GOT3 (cell line): ENCODE measurements at places on chromosomes 13 and 19.

GRCh38 chr19:46031781-46032596 is 8.8 kb downstream of the IGFL4 start:
- DNase-seq = no peak

- no peak for DNase-seq
Observed at GRCh38 chr19:30281906-30282305, 90.3 kb upstream of the ZNF536 start.

DNA sequence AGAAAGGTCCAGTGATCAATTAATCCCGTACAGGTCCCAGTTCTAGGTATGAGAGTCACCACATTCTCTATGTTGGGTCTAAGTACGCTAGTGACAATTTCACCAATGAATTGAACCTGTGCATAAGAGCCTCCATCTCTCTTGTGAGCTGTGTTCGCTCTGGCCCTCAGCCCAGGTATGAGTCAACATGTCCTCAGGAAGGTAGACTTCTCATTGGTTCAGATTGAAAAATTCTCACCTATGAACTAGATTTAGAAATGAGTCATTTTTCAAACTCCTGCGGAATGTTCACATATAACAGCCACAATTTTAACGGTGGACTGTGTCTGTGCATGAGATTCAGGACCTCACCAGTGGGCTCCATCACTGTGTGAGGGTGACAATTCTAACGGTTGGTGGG is 12.7 kb upstream of the ZNF43 start:
- no peak for DNase-seq

DNA sequence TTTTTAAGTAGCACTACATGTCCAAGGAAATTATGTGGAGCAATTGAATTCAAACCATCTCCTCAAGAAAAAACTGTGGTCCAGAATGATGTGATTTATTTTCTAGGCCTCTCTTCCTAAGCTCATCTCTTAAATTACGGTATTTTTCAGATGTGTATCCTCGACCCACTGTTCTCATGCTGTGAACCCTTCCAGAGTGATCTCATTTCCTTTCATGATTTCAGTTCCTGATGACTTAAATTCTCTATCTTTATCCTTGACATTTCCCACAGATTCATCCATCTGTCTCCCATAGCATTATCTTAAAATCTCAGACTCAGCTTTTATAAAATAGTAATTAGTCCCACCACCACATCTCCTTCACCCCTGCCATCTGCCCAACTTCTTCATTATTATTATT is 117.6 kb upstream of the SPRY2 start:
- DNase-seq = no peak

DNA sequence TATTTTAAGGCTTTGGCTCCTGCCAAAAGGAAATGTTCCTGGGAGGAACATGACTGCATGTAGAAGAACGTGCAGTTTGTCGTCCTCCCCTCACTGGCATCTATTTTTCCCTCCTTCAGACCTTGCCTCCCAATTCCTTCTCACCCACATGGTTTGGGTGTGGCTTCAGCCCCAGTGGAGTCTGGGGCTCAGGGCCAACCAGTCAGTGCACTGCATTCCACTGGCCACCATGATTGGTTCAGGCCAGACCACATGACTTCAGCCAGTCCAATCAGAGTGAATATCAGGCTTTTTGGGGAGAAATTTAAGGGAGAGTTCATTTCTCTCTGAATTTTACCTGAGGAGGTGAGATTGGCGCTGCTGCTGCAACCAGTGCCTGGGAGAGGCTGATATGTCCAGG is 171.6 kb downstream of the ZIC5 start:
- DNase-seq = no peak

DNA sequence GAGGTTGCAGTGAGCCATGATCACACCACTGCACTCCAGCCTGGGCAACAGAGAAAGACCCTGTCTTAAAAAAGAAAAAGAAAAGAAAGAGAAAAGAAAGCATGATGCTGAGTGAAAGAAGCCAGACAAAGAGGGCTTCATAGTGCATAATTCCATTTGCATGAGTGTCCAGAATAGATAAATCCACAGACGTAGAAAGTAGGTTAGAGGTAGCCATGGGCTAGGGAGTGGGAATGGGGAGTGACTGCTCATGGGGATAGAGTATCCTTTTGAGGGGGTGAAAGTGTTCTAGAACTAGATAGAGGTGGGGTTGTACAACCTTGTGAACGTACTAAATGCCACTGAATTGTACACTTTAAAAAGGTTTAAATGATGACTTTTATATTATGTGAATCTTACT is 7.6 kb upstream of the OR1I1 start:
- DNase-seq = no peak

DNA sequence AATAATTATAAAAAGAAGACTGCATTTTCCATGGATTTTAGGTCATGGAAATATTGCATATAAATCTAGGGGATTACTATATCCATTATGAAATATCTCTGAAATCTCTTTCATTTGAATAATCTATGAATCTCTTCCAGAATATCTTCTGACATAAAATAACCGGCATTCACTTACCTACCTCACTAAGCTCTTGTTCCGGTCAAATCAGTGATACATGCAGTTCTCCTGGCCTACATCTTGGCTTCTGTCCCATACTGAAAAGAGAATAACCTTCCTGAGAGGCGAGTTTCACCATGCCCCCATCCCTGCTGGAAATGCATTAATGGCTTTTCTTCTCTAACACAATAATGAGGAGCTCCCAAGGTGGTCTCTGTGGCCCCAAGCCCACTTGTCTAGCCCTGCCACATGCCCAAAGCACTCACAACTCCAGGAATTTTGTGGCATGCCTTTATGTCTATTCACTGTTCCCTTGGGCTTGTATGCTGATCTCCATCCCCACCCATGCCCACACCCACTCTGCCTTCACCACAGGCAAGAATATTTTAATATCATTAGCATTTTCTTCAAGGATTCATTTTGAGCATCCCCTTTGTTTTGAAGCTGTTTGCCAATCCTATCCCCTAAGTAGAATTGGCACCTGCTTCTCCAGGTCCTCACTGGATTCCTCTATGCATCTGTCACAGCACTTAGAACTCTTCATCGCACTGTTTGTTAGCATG is 401.6 kb downstream of the COG6 start:
- DNase-seq = no peak

GRCh38 chr13:73608711-73609485 is 525.3 kb downstream of the KLF12 start:
- DNase-seq = no peak

DNA sequence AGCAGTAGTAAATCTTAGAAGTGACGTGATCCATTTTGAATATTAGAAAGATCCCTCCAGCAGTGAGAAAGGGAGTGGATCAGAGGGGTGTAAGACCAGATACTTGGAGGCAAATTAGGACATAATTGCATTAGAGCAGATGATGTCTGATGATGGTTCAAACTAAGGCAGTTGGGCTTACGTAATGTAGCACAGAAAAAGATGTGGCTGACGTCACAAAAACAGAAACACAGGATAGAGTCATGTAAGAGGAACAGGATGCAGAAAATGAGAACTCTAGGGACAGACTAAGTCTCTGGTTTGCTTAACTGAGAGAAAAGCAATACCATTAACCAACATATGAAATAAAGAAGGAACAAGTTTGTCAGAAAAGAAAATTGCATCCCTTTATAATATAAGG is 392.5 kb upstream of the DACH1 start:
- DNase-seq = no peak

GRCh38 chr13:81927347-81927746 is 1586.4 kb upstream of the SPRY2 start:
- no peak for DNase-seq

- DNase-seq = no peak
Observed at GRCh38 chr19:18828786-18829185, 3.0 kb upstream of the UPF1 start.

DNA sequence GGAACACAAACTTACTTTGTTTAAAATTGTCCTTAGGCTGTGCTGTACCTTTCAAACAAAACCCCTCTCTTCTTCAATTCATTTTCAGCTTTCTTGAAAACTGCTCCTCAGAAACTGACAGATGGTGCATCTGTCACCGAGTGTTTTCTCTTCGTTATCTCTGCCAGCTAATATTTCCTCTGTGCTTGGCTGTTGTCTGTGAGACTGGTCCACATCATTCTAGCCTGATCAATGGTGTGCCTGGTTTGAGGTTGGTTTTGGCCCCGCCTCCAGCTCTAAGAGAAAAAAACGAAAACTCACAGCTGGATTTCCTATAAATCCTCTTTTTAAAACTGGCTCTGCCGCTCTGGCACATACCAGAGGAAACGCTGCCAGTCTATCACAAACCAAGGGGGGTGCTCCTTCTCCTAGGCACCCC is 79.7 kb downstream of the STARD13 start:
- DNase-seq = no peak

DNA sequence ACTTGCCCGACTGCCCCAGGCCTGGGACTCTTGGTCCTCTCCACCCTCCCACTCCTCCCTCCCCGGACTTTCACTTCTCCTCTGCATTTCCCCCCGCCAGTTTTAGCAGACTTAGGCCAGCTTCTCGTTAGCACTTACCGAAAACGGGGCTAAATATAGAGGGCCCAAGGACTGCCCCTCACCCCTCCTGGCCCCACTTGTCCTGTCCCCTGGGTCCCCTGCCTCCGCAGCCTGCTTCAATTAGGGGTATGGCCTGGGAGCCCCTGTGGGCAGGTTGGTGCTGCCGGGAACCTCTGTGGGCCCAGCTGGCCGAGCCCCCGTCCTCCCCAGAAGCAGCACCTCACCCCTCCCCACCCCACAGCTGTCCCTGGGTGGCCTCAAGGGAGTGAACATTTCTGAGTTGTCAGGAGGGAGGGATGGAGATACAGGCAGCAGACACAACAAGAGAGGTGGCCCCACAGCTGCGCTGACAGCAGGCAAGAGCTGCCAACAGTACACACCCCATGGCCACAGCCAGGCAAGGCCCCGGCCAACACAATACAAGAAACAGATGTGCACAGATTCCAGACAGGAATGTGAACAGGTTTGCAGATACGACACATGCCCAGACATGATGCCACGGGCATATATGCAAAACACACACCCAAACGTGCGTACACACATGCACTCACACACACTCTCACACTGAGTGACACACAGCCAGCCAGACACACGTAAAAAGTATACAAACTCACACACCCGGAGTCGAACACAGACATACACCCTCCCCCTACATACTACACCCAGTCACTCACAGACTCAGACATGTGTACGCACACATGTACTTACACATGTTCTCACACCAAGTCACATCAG is 2.6 kb downstream of the POU2F2 start:
- no peak for DNase-seq

- DNase-seq = no peak
Observed at GRCh38 chr19:29587518-29587986, 18.5 kb upstream of the POP4 start.

GRCh38 chr19:52237771-52238400 is 31.5 kb upstream of the ZNF766 start:
- peak; percentile 27 for DNase-seq

GRCh38 chr13:80783926-80784565 is 443.1 kb upstream of the SPRY2 start:
- DNase-seq = no peak

GRCh38 chr13:93326234-93326811 is 99.7 kb downstream of the GPC6 start:
- DNase-seq = no peak

GRCh38 chr13:23231241-23231640 is 50.5 kb downstream of the SGCG start:
- no peak for DNase-seq

DNA sequence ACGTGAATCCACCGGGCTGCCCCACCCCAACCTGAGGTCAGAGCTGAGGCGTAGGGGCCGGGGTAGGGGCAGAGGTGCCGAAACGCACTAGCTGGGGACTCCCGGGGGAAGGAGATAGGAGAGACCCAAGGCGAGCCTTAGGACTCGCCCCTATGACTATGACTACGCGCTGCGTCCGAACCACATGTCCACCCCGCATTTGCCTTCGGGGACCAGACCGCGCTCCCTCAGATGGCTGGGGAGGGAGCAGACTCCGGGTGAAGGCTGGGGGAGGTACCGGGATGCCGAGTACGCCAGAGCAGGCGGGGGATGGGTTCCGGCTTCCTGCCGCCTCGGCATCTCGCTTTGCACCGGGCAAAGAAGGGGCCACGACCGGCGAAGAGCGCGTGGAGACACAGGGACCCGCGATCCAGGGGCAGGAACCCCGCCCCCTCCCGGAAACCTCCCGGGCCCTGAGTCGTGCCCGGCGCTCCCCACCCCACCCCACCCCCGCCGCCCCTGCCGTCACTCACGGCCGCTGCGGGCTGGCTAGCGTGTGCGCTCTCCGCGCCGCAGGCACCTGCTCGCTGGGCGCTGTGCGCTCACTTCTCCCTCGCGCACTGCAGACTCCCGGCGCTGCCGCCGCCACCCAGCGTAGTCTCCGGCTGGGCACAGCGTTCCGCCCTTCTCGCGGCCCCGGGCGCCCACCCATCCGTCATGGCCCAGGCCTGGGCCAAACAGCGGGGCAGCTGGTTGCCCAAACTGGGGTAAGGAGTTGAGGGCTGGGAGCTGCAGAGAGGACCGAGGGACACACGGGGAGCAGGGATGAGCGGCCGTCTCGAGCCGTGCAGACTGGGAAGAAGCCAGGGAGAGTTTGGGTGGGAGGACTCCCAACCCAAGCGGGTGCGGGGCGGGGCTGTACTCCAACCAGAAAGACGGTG is 622 bp upstream of the VSTM2B start:
- no peak for DNase-seq

- no peak for DNase-seq
Observed at GRCh38 chr13:43316946-43317353, 293.6 kb downstream of the DNAJC15 start.

- DNase-seq = no peak
Observed at GRCh38 chr13:74217811-74218210, 83.6 kb upstream of the KLF12 start.

GRCh38 chr13:99656844-99657381 is 155.6 kb downstream of the TM9SF2 start:
- DNase-seq = no peak

DNA sequence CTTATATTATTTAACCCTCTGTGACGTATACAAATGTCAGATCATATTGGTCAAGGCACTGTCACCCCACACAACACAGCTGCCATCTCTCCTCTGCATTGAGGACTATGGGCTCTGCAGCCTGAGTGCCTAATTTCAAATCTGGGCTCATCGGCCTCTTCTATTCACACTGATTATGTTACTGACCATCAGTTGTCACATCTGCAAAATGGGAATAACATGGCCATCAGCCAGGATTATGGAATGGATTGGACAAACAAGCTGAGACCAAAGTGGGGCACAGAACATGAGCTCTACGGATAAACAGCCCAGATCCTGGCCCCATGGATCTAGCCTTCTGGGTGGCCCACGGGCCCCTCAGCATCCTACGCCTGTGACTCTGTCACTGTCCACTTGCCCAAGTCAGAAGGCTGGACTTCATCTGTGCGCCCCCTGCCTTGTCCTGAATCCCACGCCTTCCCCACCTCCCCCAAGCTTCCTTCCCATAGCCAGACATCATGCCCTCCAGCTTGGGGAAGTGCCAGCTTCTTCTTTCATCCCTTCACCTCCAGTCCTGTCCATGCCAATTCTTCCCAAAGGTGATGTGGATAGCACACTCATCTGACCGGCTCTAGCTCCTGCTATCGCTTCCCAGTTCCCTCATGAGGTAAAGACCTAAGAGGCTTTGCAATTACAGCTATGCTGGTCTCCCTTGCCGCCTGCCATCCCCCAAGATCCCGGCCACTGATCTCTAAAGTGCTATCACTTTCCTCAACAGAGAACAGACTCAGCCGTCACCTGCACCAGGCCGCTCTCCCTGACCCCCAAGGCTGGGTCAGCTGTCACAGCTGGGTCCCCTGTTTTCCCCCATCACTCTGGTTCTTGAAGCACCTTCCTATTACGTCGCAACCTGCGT is 872 bp downstream of the FARSA start:
- no peak for DNase-seq

- no peak for DNase-seq
Observed at GRCh38 chr13:96229356-96229755, 139.4 kb downstream of the HS6ST3 start.
